ENCODE measurements at places on chromosomes 1 and 21. TPM values are rescaled to one million over a fixed set of nuclear protein-coding genes. Genes with fewer than 3 reads are reported as not detected.

KLHDC9 gene
- 6.8 TPM for total RNA-seq

TFF2 gene
- total RNA-seq = not detected

TNFRSF4 gene
- total RNA-seq = not detected

- DNase-seq = no peak
Measured at GRCh38 chr1:159025043-159025442, 15.3 kb downstream of the IFI16 start.

DNA sequence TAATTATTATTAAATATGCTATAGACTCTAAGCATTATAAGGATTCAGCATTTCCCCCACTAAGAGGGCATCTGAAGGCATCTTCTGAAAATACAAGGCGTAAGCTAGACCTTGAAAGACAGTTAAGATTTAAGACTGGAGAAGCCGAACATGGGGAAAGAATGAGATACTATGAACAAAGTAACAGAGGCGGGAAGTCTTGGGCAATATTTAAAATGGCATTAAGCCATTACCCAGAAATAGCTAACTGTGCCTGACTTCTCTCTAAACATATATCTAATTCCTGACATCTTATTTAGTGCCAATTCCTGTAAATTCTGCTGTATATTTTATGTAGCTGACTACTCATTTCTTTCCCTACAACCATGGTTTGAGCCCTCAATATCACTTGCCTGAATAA lies 20.9 kb downstream of the DPH5 start:
- DNase-seq = no peak
